Activated naive CD4-positive, alpha-beta T cell treated with anti-CD3 and anti-CD28 coated beads, Interleukin-2, amount 50 U/mL, for 72 hours (primary cell): ENCODE measurements at places on chromosomes 2 and 18.

- DNase-seq, result no peak
These were observed 34.8 kb downstream of the CACNB4 start for GRCh38 chr2:152064001-152064400.

DNA sequence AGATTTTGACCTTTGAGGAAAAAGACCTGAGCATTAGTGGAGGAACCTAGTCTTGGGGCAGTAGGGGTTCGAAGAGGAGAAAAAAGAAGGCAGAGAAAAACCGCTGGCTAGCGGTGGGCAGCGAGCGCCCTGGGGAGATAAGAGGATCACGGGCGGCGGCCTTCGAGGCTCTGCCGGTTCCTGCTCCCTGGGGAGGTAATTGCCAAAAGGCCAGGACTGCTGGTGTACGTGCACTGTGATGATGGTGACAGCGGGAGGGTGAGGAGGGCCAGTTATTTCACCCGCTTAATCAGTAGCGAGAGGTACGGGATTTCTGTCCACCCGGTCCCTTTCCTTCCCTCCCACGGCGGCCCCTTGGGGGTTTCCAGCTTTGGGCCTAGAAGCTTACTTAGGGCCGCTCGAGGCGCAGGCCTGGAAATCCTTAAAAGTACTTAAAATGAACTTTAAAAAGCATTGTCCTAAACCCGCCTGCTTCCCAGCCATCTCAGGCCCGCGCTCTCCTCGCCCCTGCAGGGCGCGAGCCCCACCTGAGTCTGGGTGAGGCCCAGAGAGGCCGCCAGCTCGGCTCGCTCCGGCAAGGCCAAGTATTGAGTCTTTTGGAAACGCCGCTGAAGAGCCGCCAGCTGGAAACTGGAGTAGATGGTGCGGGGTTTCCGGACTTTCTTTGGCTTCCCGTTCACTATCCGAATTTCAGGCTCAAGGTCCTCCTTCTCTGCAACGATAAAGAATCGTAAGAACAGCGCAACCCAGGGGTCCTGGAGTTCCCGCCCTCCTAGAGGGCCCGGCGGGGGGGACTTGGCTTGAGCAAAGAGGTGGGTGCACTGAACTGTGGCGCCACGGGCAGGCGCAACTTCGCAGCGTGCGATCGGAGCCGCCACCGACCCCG, 1.5 kb downstream of the DLX2 start:
- no peak for DNase-seq

GRCh38 chr2:95385570-95385984, 16.9 kb upstream of the FAHD2A start:
- no peak for DNase-seq

DNA sequence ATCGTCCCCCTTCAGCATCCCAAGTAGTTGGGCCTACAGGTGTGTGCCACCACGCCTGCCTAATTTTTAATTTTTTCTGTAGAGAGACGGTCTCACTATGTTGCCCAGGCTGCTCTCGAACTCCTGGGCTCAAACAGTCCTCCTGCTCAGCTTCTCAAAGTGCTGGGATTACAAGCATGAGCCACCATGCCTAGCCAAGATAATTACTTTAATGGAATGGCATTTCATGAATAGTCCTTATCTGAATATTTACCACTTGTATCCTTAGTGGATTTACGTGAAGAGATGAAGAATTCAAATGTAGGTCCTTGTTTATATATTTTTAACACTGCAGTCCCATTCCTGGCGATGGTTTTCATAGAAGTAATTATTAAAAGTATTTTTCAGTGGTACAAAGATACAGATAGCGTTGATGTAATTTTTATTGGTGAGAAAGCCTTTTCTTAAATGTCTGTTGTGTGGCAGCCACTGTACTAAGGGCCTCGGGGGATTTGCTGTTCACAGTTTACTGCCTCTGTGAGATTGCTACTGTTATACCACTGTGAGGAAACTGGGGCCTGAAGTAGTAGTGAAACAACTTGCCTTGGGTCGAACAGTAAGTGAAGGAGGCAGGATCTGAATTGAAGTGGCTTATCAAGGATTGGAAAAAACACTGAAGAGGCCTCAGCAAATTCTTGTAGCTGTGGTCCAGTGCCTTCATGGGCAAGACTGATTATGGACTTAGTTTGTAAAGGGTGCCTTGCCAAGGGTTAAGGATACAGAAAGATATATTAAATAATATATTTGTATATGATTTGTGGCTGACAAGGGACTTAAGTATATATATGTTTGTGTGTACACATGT, 151.2 kb downstream of the PRPF40A start:
- DNase-seq, result no peak

- no peak for DNase-seq
These were observed 220.8 kb upstream of the HDAC4 start for GRCh38 chr2:239621611-239622010.

DNA sequence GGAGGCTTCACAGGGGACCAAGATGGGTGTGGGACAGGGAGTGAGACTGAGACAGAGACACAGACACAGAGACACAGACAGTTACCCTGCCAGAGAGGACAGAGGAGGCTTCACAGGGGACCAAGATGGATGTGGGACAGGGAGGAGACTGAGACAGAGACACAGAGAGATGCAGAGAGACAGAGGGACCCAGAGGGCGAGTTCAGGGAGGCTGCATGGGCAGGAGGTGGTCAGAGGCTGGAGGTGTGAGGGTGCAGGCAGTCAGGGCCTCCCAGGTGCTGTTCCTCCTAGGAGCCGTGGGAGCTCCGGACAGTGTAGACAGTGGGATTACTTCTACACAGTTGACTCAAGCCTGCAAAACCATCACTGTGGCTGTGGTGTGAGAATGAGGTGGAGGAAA, 206.2 kb upstream of the PXDN start:
- no peak for DNase-seq

DNA sequence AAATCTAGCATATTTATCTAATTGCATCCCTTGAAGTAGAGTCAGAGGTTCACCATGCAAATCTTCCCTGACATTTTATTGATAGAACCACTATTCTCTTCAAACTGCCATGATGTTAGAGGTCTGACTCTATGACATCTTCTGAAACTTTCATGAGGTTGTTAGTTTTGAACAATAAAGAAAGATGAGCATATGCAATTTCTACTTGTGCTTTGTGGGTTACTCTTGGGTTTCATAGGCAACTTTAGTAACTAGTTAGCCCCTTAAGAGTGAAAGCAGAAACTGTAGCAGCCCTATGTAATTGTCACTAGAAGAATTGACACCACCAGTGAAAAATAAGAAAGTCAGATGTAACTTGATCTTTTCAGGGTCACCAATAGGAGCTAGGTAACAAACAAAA, 53.1 kb upstream of the ZEB2 start:
- DNase-seq, result no peak

- no peak for DNase-seq
These were observed 151.0 kb downstream of the TMEM17 start for GRCh38 chr2:62354771-62355561.

DNA sequence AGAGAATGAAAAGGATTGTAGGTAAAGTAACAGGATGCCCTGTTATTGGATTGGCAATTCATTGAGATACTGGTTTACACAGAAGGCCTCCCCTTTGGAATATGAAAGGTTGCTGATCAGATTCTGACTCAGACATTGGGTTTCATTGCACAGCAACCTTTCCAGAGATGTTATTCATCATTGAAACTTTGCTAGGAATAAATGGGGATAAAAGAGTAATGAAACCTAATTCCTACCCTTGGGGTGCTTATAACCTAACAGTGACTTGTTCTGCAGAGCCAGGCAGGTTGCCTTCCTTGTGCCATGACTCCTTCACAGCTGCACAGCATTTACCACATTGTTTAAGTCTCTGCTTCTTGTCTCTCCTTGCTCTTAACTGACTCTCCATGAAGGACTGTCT, 5.0 kb downstream of the NAB1 start:
- no peak for DNase-seq

DNA sequence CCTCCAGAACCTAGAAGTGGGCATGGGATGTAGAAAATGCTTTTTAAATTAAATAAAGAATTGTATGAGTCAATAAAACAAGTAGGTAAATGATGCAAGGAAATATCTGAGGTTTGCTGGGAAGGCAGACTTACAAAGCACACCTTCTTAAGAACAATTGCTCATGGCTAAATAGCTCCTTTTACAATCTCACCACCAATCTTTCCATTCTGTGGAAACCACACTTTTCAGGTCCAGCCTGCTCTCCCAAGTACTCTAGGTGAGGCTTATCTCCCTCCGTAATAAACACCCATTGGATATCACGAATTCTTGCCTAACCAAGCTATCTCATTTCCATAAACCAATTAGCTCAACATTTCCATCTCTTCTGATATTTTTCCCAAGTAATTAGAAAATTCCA, 91.5 kb upstream of the SLC8A1 start:
- no peak for DNase-seq
